ENCODE measurements at places on chromosomes 16 and 17.
A peak's percentile ranks its signal among the peaks of the same experiment; 100 is the strongest.

GRCh38 chr17:40361925-40362695 lies 2.4 kb downstream of the GJD3 start:
- no peak for DNase-seq

GRCh38 chr16:78290395-78290794 lies 190.9 kb downstream of the WWOX start:
- no peak for DNase-seq

DNA sequence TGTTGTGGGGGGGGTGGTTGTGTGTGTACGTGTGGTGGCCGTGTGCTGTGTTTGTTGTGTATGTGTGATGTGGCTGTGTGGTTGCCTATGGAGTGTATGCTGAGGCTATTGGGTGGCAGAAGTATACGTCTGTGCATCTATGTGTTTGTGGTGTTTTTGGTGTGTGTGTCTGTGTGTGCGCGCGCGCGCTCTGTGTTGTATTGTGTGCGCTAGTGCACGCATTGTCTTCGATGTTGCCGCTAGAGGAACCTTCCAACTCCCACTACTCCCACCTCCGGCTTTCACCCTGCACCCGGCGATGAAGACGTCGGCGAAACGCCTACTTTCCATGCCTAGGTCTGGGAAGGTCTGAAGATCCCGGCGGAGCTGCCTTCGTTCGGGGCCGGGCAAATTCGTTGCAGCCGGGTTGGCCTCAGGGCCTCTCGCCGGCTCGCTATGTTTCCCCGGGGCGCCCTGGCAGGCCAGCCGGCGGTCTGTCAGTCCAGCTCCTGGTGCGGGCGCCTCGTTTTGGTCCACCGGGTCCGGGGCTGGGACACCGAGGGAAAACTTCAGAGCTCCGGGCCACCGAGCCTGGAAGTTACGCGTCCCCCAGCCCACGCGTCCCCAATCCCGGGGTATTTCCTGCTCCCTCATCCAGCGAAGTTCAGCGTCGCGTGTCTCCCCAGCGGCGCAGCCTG lies 5.2 kb upstream of the DLX4 start:
- DNase-seq: no peak

DNA sequence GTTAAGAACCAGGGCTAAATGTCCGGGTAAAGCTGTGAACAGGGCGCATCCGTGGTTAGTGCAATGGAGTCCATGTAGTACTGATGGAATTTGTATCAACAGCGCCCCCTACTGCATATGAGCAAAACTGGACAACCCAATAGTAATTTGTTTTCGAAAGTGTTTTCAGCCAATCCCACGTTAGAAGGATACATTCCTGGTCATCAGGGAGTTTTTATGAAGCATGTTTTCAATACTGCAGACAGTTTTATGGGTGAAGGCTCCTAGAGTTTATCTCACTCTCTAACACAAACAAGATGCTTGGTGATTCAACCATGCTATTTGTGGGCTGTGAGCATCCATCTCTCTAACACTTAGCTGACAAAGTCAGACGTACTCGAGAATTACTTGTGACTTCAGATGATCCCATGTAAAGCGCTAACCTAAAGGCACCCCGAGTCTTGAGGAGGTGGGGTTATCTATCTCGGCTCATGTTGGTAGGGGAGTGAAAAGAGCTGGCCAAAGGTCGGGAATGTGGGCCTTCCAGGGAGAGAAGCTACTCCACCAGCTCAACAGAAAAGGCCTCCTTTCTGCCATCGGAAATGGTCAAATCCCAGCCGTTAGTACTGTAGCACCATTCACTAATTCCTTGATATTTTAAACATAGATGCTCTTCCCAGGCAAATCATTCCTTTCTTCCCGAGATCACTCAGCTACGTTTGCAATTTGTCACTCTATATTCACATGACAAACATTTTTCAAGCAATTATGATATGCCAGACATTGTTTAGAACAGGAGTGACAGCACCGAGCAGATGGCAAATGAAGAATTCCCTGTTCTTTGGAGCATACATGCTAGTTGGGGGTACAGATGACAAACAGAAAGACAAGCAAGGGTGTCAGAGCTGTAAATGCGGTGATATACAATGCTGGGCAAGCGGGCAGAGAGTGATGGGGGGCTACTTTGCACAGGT lies 46.9 kb upstream of the HNF1B start:
- no peak for DNase-seq

GRCh38 chr16:57642160-57643135 lies 14.0 kb downstream of the ADGRG1 start:
- no peak for DNase-seq

- no peak for DNase-seq
Observed at GRCh38 chr17:81805707-81806460, 1.9 kb downstream of the GCGR start.

DNA sequence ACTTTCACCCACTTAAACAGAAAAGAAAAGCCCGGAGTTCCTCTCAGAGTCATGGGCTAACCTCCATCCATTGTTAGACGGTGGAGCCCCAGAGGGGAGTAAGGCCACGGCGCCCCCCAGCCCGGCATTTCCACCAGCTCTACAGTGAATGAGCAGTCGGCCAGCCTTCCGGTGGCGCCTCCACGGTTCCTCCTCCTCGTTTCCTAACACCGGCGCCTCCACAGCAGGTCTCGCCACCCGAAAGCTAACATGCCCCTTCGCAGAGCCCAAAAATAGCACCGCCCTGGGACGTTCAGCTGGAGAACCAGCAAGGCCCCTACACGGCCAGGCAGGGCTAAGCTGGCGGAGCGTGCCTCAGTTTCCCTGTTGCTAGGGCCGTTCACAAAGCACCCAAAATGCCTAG lies 858 bp downstream of the MMD start:
- DNase-seq: peak; percentile 34

- DNase-seq: peak; percentile 23
Observed at GRCh38 chr16:26598061-26598460, 468.7 kb upstream of the C16orf82 start.

- no peak for DNase-seq
Observed at GRCh38 chr17:6160232-6160555, 90.0 kb downstream of the WSCD1 start.

Data from activated T-cell treated with anti-CD3 and anti-CD28 coated beads for 1 hour (primary cell).